Calu3 (cell line): ENCODE measurements at places on chromosomes 11 and 22.

GRCh38 chr22:19238900-19239299, 52.6 kb downstream of the CLTCL1 start:
- DNase-seq, result no peak
- no peaks in the 10 kb centered on the region for H3K4me1 ChIP-seq
- no peak overlapping the region for H3K4me3 ChIP-seq
- H3K27ac ChIP-seq, result no peak overlapping the region

GRCh38 chr11:1010551-1011319, 25.8 kb downstream of the MUC6 start:
- H3K36me3 ChIP-seq, result peaks cover 21% of the 10 kb centered on the region
- no peak overlapping the region for H3K27ac ChIP-seq
- DNase-seq, result no peak
- H3K27me3 ChIP-seq, result no peaks in the 10 kb centered on the region

GRCh38 chr11:12237381-12237784, 127.0 kb downstream of the MICAL2 start:
- H3K4me1 ChIP-seq, result peaks cover 8% of the 10 kb centered on the region
- H3K4me3 ChIP-seq, result no peak overlapping the region
- H3K36me3 ChIP-seq, result peaks cover 52% of the 10 kb centered on the region
- no peak overlapping the region for H3K27ac ChIP-seq

- no peak overlapping the region for H3K27ac ChIP-seq
- no peak for DNase-seq
Measured at GRCh38 chr22:27386186-27386585, 415.4 kb downstream of the MN1 start.

- no peak for DNase-seq
- no peak overlapping the region for H3K27ac ChIP-seq
- H3K4me3 ChIP-seq, result no peak overlapping the region
Measured at GRCh38 chr11:18540207-18541009, 13.7 kb upstream of the TSG101 start.

DNA sequence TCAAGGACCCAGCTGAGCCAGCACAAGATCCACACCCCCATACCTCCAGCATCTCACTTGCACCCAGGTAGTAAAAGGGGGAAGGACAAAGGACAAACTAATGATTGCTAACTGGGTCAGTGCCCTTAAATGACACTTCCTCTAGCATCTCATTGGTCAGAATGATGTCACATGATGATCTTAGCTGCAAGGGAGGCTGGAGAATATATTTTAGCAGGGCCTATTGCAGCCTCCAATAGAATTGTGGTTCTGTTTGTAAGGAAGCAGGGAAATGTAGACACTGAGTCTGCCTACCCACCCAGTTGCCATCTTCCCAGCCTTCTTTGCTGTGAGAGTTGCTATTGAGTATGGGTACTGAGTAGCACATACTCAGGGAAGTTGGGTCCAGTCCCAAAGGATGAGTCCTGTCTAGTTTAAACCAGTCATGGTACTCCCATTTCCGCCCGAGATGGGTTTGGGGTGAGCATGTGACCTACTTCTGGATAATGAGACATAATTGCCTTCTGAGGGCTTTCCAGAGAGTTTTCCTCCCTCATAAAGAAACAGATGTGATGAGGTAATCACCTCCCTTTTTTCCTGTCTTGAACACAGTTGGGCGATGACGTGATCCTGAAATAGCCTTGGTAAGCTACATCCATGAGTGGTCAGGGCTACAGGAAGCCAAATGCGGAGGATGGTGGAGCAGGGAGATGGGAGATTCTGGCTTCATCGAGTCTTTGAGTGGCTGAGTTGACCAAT, 5.5 kb upstream of the DNAL4 start:
- no peaks in the 10 kb centered on the region for H3K36me3 ChIP-seq
- no peak overlapping the region for H3K27ac ChIP-seq
- H3K27me3 ChIP-seq, result peaks cover 75% of the 10 kb centered on the region
- H3K4me1 ChIP-seq, result peaks cover 9% of the 10 kb centered on the region
- no peak for DNase-seq
- H3K4me3 ChIP-seq, result no peak overlapping the region

GRCh38 chr11:36073411-36074203, 129.7 kb downstream of the LDLRAD3 start:
- no peaks in the 10 kb centered on the region for H3K27me3 ChIP-seq
- no peak overlapping the region for H3K27ac ChIP-seq
- no peaks in the 10 kb centered on the region for H3K4me1 ChIP-seq
- no peak overlapping the region for H3K4me3 ChIP-seq
- H3K36me3 ChIP-seq, result no peaks in the 10 kb centered on the region
- DNase-seq, result no peak

- H3K27ac ChIP-seq, result no peak overlapping the region
- H3K27me3 ChIP-seq, result no peaks in the 10 kb centered on the region
- H3K4me1 ChIP-seq, result peaks cover 22% of the 10 kb centered on the region
- H3K4me3 ChIP-seq, result no peak overlapping the region
- no peak for DNase-seq
- H3K36me3 ChIP-seq, result no peaks in the 10 kb centered on the region
Measured at GRCh38 chr22:30434843-30435242, 9.3 kb downstream of the MTFP1 start.

- H3K4me1 ChIP-seq, result peaks cover 43% of the 10 kb centered on the region
- H3K27me3 ChIP-seq, result no peaks in the 10 kb centered on the region
- no peak overlapping the region for H3K27ac ChIP-seq
- DNase-seq, result no peak
Measured at GRCh38 chr11:68523743-68524142, 63.2 kb downstream of the PPP6R3 start.

DNA sequence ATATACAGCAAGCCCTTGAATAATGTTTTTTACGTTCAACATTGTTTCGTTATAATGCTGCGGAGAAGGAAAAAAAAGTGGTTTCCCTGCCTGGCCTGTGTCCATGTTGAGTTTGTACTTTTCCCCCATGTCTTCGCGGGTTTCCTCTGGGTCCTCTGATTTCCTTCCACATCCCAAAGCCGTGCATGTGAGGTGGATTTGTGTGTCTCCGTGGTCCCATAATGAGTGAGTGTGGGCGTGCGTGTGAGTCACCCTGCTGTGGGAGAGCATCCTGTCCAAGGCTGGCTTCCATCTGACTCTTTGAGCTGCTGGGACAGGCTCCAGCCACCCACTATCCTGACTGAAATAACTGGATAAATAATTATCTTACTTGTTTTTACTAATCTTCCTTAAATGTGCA, 29.6 kb upstream of the SNX19 start:
- H3K36me3 ChIP-seq, result no peaks in the 10 kb centered on the region
- H3K4me3 ChIP-seq, result no peak overlapping the region
- DNase-seq, result no peak
- no peak overlapping the region for H3K27ac ChIP-seq

DNA sequence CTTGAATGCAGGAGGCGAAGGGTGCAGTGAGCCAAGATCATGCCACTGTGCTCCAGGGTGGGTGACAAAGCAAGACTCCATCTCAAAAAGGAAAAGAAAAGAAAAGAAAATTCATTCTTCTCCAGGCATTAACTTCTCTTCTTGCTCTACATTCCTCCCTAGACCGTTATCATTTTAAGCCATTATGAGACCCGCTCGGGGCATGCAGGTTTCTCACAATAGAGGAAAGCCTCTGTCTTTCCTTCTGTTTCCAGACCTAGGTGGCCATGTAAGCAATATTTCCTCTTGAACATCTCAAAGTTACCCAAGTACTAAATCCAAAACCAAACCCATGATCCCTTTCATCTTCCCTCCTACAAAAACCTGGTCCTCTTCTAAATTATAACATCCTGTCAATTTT, 139.6 kb downstream of the RBFOX2 start:
- H3K27ac ChIP-seq, result no peak overlapping the region
- no peaks in the 10 kb centered on the region for H3K36me3 ChIP-seq
- no peak overlapping the region for H3K4me3 ChIP-seq
- H3K4me1 ChIP-seq, result peaks cover 17% of the 10 kb centered on the region
- H3K27me3 ChIP-seq, result no peaks in the 10 kb centered on the region

DNA sequence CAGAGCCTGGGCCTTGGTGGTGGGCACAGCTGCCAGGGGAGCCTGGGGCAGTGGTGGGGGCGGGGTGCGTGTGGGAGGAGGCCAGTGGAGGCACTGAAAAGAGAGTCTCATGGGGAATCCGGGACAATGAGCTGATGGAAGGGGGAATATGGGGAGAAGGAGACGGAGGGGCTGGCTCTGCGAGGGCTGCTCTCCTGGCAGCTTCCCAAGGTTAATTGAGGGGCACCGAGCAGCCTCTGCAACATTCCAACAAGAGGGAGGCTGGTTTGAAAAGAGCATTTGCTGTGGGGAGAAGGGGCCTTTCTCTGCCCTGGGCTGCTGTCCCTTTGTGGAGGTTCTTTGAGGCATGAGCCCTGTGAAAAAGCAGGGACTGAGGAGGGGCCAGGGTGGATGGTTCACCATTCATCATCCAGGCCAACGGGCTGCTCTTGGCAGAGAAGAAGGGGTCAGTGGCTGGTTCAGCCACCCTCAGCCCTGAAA, 9.4 kb upstream of the IGSF9B start:
- H3K27me3 ChIP-seq, result peaks cover 48% of the 10 kb centered on the region
- DNase-seq, result no peak
- H3K36me3 ChIP-seq, result no peaks in the 10 kb centered on the region
- no peak overlapping the region for H3K4me3 ChIP-seq
- peaks cover 8% of the 10 kb centered on the region for H3K4me1 ChIP-seq

GRCh38 chr11:128624269-128625175, 37.2 kb upstream of the ETS1 start:
- H3K27ac ChIP-seq, result no peak overlapping the region
- peaks cover 7% of the 10 kb centered on the region for H3K27me3 ChIP-seq
- H3K4me1 ChIP-seq, result no peaks in the 10 kb centered on the region
- H3K36me3 ChIP-seq, result no peaks in the 10 kb centered on the region
- no peak for DNase-seq

- H3K36me3 ChIP-seq, result no peaks in the 10 kb centered on the region
- H3K27ac ChIP-seq, result no peak overlapping the region
- H3K27me3 ChIP-seq, result no peaks in the 10 kb centered on the region
- no peak overlapping the region for H3K4me3 ChIP-seq
- no peaks in the 10 kb centered on the region for H3K4me1 ChIP-seq
Measured at GRCh38 chr22:26983311-26983710, 325.9 kb downstream of the MIAT start.

GRCh38 chr11:59291228-59291627, 67.5 kb upstream of the OR5AN1 start:
- no peaks in the 10 kb centered on the region for H3K36me3 ChIP-seq
- no peak overlapping the region for H3K4me3 ChIP-seq
- DNase-seq, result no peak
- peaks cover 32% of the 10 kb centered on the region for H3K27me3 ChIP-seq
- peaks cover 19% of the 10 kb centered on the region for H3K4me1 ChIP-seq
- no peak overlapping the region for H3K27ac ChIP-seq

GRCh38 chr11:15562230-15562629, 447.5 kb downstream of the INSC start:
- no peaks in the 10 kb centered on the region for H3K4me1 ChIP-seq
- no peaks in the 10 kb centered on the region for H3K36me3 ChIP-seq
- H3K4me3 ChIP-seq, result no peak overlapping the region
- DNase-seq, result no peak
- peaks cover 34% of the 10 kb centered on the region for H3K27me3 ChIP-seq
- H3K27ac ChIP-seq, result no peak overlapping the region

DNA sequence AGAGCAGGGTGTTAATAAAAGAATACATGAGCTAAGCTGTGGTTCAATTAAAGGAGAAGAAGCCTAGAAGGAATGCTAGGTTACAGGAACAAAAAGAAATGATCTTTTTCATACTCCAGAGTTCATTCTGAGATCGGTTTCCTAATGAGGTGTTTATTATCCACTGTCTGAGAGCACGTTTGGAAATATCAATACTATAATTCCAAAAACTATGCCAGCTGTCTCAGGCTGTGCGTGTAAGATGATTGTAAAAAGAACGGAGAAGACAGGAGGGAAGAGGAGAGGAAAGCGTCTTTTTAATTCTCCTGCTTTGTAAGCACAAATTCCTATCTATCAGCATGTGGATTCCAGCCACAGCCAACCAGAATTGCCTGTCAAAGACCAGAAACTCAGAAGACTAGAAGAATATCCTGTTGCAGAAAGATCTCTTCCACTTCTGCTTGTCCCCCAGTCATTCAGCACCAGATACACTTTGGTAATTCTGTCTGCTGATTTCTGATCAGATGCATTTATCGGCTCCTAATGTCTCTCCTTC, 25.7 kb downstream of the APOL5 start:
- H3K4me1 ChIP-seq, result no peaks in the 10 kb centered on the region
- H3K4me3 ChIP-seq, result no peak overlapping the region
- DNase-seq, result no peak
- no peaks in the 10 kb centered on the region for H3K36me3 ChIP-seq

GRCh38 chr22:43377896-43378704, 33.7 kb upstream of the MPPED1 start:
- no peak for DNase-seq
- H3K36me3 ChIP-seq, result no peaks in the 10 kb centered on the region
- no peak overlapping the region for H3K27ac ChIP-seq
- no peak overlapping the region for H3K4me3 ChIP-seq

DNA sequence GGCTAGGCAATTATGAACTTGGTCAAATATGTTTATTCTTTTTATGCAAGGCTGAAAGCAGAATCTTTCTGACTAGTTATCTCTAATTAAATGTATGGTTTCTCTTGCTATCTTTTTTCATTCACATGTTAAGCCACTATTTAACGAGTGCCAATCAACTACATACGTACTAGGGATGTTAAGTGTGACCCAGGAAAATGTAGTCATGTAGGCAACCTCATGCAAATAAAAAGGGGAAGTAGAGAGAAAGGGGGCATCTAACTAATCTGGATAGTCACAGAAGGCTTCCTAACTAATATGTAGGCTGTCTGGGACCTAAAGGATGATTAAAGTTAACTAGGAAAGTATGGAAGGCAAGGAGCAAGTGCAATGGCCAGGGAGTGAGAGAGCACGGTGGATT, 23.5 kb downstream of the TBRG1 start:
- no peak overlapping the region for H3K27ac ChIP-seq
- no peak overlapping the region for H3K4me3 ChIP-seq
- H3K4me1 ChIP-seq, result peaks cover 7% of the 10 kb centered on the region
- H3K36me3 ChIP-seq, result no peaks in the 10 kb centered on the region
- no peak for DNase-seq

- H3K27me3 ChIP-seq, result no peaks in the 10 kb centered on the region
- no peaks in the 10 kb centered on the region for H3K4me1 ChIP-seq
- no peak overlapping the region for H3K27ac ChIP-seq
Measured at GRCh38 chr11:128632141-128632791, 44.9 kb upstream of the ETS1 start.

DNA sequence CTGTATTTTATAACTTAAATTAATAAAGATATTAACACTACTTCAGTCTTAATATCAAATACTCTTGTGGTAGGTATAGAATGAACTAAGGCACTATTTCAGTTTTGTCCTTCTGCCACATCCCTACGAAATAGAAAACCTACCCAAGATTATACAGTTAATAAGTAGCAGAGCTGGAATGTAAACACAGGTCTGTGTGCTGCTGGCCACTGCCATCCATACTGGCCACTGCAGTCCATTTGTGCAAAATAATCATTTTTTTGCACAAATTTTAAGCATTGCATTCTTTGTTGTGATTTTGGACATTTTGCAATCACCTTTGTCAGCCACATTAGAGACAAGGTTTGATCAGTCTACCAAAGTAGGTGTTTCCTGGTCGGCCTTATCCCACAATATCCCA, 91.9 kb downstream of the ME3 start:
- DNase-seq, result no peak
- no peaks in the 10 kb centered on the region for H3K36me3 ChIP-seq
- no peaks in the 10 kb centered on the region for H3K27me3 ChIP-seq
- H3K4me1 ChIP-seq, result peaks cover 25% of the 10 kb centered on the region
- H3K27ac ChIP-seq, result no peak overlapping the region
